ENCODE measurements at places on chromosomes 2 and 18. TPM values are rescaled to one million over a fixed set of nuclear protein-coding genes. Genes with fewer than 3 reads are reported as not detected.

Gene GNAL
- total RNA-seq, result 0.15 TPM

Gene QPCT
- 62.5 TPM for total RNA-seq

Gene OTX1
- total RNA-seq, result 0.59 TPM

Gene TMEM247
- total RNA-seq, result not detected

Gene KCNS3
- 72.5 TPM for total RNA-seq

Gene C2orf78
- total RNA-seq, result not detected

Gene RFTN2
- total RNA-seq, result 0.10 TPM

Gene CDH20
- total RNA-seq, result not detected

Gene POTEJ
- total RNA-seq, result not detected

Gene FLACC1
- 0.27 TPM for total RNA-seq

Gene CHST9
- total RNA-seq, result not detected

Gene KCNE4
- total RNA-seq, result 11.4 TPM

Gene HRH4
- total RNA-seq, result not detected

Gene KLHL14
- not detected for total RNA-seq

Gene DCDC2C
- total RNA-seq, result not detected

Gene ARHGAP15
- not detected for total RNA-seq

Gene GCKR
- total RNA-seq, result not detected

Gene CPO
- not detected for total RNA-seq
